HuH-7 (cell line): ENCODE measurements at places on chromosomes 7 and 10.

- DNase-seq, result peak; percentile 49
Measured at GRCh38 chr7:193481-194251, 1.3 kb downstream of the FAM20C start.

DNA sequence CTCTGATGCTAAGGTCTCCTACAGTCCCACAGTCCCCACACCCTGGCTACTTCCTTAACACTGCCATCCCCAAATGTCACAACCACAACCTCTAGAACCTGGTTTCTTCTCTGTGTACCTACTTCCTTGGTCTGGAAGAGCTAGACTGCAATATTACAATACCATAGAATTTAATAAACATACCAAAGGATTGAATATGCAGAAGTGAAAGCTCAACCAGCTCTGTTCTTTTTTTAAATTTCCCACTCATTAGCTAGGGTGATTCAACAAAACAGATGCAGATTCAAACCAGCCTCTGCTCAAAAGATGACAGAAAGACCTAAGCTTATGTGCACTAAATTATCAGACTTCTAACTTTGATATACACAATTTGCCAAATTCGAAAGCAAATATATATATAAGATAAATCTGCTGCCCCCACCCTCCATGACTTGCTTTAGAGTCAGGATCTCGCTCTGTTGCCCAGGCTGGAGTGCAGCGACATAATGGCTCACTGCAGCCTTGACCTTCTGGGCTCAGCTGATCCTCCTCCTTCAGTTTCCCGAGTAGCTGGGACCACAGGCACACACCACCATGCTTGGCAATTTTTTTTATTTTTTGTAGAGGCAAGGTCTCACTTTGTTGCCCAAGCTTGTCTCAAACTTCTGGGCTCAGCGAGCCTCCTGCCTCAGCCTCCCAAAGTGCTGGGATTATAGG lies 212.6 kb downstream of the CHCHD3 start:
- no peak for DNase-seq

- no peak for DNase-seq
Measured at GRCh38 chr10:7412237-7412927, 1.5 kb upstream of the SFMBT2 start.

DNA sequence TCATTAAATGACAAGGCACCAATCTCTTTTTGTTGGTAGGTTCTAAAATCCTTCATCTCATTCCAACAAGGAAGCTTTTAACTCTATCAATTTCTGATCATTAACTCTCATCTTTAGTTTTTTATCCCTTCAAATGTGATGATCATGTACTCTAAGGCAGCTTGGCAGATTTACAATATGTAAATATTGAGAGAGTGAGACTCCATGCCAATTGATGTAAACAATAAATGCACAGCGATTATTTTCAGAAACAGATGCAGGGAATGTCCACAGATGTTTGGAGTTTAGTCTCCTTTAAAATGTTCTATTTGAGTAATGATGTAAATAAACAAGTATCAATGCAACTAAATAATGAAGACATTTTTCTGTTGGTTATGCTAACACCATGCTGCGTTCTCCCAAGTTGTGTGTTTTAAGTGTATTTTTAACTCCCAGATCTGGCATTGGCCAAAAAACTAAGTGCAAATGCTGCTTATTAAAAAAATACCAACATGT lies 213.8 kb downstream of the AHR start:
- DNase-seq, result no peak

GRCh38 chr7:22551768-22552513 lies 52.0 kb upstream of the STEAP1B start:
- no peak for DNase-seq
